ENCODE measurements at places on chromosomes 3 and 15.

GRCh38 chr15:42549741-42550392 is 1.2 kb downstream of the HAUS2 start:
- no peak for DNase-seq

GRCh38 chr15:67121644-67122605 is 56.5 kb downstream of the SMAD3 start:
- no peak for DNase-seq

GRCh38 chr15:74726774-74727164 is 1.4 kb upstream of the CYP1A1 start:
- no peak for DNase-seq

DNA sequence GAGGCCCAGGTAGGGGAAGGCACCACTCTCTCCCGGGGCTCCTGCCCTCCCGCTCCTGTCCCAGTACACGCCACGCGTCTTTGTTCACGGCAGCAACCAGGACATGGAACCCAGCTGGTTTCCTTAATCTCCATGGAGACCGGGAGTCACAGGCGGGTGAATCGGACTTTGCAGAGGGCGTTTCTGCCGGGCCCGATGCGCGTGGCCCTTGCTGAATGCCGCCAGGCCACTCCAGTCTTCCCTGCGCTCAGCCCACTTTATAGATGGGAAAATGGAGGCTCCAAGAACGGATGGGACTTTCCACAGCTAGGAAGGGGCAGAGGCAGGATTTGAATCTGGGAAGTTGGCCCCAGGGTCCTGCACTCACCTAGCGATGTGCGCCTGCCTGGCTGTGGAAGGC is 7.4 kb downstream of the PLXND1 start:
- no peak for DNase-seq

DNA sequence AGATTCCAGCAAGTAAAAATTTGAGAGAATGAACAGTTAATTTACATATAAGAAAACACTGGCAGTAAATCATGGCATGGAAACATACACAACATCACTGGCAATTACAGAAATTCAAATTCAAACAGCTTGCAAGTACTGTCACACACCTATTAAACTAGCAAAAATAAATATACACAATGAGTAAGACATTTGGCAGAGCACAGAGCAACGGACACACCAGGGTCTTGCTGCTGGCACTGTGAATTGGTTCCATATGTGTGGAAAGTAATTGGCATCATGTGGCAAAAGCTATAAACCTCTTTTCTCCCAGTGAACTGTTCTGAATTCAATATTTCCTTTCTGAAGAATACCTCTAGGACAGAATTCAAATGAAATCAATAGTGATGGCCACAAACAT is 78.3 kb downstream of the LRRK1 start:
- DNase-seq = no peak

DNA sequence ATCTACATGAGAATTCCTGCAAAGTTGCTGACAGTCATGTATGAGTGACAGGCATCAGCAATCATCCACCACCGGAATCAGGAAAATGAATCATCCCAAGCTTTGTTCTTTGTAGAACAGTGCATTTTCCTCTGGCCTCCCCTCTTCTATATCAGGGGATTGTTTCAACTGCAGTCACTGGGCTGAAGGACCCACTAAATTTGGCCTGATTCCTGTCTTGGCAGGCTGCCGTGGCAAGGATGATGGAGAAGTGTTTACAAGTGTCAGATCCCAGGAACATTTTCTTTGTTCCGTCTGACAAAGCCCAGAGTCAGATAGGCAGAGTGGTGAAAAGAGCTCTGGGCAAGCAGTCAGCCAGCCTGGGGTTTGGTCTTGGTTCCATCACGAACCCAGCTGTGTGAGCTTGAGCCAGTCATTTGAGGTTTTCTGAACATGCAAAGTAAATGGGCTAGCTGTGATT is 175.1 kb upstream of the TSC22D2 start:
- no peak for DNase-seq

DNA sequence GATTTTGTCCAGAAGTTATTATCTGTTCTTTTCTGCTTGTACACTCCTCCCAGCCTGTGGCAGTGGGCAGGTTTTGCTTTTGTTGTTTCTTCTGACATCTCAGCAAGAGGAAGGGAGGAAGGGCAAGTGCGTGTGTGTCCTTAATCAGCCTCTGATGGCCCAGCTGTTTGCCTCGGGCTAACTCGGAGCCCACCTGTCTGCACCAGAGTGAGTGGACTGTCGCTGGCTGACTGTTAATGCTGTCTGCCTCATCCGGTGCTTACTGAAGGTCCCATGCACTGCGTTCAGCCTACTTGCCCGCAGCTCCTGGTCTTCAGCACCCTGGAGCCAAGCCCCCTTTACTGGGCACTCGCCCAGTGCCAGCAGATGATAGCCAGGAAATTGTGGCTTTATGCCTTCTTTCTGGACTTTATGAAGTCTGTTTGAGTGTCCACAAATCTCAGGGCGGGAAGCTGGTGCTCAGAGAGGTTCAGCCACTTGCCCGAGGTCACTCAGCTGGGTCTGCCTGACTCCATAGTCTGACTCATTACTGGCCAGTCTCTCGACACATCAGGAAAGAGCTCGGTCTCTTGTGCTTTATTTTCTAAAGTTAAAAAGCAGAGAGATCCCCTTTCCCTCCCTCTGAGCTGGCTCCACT is 89.5 kb downstream of the CHRNA7 start:
- no peak for DNase-seq

- no peak for DNase-seq
These were observed 4.8 kb upstream of the RHOV start for GRCh38 chr15:40878785-40879184.

DNA sequence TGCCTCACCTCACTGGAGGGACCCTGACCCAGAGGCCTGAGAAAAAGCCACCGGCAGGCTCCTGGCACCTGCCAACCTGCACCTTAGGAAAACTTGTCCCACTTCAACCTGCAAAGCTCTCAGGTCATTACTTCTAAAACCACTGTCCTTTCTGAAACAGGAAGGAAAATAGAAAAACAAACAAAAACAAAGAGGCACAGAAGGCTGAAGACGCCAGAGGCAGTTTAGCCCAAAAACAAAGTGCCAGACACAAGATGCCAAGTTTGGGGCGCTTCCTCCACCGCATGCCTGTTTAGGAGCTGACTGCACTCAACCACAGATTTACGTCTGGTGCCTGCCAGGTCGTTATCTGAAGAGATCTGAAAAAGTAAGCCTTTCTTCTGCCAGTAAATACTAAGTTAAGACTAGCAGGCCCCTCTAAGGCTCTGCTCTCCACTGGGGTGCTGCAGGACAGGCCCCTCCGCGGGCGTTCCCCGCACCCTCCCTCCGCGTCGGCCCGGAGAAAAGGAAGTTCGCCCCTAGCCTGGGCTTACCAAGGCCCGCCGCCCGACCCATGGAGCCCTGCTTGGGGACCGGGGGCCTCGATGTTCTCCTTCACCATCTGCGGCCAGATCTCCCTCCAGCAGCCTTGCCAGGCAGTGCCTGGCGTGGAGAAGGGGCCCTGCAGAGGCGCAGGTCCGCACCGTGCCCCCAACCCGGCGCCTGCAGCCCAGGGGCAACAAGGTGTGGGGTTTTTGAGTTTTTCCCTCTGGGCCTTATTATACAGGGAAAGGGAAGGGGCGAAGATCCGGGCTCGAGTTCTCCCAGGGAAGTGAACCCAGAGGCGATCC is 1.3 kb downstream of the GOLGA8A start:
- DNase-seq = no peak

DNA sequence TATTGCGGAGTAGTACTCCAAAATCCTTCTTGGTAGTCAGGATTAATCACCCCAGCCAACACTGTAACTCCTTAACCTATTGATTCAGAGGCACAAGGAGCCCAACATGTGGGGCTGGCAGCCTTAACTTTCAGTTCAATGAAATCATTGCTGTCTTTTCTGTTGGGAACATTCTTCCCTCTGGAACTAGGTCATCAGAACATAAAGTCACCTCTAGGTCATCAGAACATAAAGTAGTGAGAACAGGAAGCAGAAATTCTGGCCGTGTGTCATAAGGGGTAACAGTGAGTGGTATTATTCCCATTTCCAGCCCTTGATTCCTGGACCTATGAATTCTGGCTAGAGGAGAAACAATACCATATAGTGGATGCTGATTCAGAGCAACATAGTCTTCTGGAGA is 71.5 kb upstream of the TNIK start:
- DNase-seq = no peak

- DNase-seq = no peak
These were observed 2.5 kb downstream of the PLD1 start for GRCh38 chr3:171807806-171808205.

GRCh38 chr3:156681002-156681401 is 6.6 kb downstream of the TIPARP start:
- DNase-seq = no peak

- DNase-seq = no peak
These were observed 20.6 kb downstream of the SNAPC5 start for GRCh38 chr15:66477011-66477410.

GRCh38 chr3:62142331-62143085 is 230.8 kb downstream of the FEZF2 start:
- no peak for DNase-seq

DNA sequence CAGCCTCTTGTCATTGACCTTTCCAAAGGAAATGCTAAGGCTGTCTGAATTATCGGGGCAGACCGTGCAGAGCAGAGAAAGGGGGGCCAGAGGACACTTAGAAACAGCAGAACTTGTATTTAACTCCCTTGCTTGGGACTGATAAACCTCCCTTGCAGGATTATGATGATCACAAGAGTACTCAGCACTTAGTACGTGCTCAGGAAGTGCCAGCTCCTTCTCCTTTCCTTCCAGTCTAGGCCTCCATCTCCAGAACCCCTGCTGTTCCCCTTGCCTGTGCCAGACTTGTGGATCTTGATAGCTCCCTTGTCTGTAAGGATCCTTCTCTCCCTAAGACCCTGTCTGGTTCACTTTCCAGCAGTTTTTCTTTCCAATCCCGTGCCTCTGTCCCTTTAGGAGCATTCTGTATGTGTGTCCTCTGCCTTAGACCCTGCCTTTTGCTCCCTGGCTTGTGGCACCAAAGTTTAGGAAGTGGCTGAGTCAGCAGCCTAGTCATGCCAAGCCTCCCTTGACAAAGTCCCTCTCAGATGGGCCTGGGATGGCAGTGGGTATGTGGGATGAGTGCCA is 747 bp downstream of the SORD start:
- no peak for DNase-seq

DNA sequence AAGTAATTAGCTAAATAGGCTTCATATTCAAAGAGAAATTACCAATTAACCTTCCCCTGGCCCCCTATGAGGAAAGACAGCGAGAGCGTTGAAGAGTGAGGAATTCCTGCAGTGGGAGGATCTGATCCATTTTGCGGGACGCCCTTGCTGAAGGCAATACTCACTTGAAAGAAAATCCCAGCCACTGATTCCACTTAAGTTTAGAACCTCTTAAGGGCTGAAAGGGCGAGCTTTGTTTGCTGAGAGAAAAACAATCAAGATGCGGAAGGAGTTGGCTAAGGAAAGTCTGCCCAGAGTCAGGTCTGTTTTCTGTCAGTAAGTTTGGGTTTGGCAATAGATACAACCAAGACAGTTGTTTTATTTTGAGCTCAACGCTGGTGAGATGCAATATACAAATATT is 102.8 kb upstream of the GBE1 start:
- no peak for DNase-seq

GRCh38 chr15:88604381-88605188 is 16.6 kb upstream of the AEN start:
- DNase-seq = no peak

DNA sequence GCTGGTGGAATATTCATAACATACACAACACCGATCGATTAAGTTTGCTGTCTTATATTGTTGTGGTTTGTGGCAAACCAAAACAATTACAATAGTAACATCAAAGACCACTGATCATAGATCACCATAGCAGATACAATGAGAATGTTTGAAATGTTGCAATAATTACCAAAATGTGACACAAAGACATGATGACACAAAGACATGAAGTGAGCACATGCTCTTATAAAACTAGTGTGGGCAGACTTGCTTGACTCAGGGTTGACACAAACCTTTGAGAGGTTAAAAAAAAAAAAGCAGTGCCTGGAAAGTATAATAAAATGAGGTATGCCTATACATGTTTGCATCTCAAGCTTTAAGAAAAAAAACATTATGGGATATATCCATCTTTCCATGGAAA is 130.3 kb downstream of the NR1I2 start:
- DNase-seq = no peak

DNA sequence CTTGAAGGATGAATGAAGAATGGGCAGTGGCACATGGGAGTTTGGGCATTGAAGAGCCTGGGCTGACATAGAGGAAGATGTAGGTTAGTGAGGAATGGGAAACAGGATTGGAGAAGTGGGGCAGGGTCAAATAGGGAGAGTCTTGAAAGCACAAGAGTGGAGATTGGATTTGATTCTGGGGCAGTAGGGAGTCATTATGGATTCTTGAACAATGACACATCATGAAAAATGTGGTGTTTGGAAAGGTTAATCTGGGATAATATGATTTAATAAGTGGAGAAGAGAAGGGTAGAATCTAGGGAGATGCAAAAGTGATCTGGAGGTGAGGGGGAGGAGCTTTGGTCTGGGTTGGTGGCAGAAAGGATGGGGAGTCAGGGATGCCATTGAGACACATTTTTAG is 45.4 kb upstream of the ROPN1 start:
- DNase-seq = no peak

DNA sequence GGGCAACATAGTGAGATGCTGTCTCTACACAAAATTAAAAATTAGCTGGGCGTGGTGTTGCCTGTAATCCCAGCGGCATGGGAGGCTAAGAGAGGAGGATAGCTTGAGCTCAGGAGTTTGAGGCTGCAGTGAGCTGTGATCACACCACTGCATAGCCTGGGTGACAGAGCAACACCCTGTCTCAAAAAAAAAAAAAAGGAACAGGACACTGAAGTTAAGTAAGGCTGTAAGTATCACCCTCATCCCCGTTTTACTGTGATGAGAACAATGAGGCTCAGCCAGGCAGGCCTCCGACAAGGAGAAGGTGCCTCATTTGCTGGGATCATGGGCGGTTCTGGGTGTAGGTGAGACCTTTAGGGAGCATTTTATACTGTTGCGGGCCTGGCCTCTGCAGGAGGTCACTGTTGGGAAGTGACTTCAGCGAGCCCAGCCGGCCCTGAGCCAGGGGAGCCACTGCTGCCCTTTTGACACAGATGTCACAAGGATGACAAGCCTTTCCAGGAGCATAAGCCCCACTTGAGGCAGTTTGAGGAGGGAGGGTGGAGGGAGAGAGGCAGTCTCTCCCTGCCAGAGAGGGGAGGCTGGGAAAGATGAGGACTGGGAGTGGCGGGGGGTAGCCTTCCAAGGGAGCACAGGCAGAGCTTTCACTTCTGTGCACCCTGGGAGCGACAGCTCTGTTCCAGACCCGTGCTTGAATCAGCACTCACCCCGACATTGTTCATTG is 30.8 kb downstream of the IRAK2 start:
- DNase-seq = no peak

DNA sequence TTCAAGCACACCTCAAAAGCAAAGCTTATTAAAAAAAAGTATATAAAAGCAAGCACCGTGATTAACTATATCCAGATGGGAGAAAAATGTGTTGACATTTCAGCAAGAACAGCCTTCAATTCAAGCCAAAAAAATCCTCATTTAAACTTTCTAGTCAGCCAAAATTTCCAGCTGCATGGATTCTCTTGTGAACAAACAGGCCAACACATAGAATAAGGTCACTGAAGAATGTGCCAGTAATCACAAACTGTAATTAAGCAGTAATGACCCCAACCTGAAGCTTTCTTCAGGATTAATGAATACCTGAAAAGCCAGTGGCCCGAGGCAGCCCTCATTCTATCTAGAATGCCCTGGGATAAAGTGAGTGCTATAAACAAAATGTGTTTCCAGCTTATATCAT is 130.7 kb upstream of the KCNMB2 start:
- no peak for DNase-seq

- no peak for DNase-seq
These were observed 82.2 kb downstream of the ITPR1 start for GRCh38 chr3:4575381-4575780.

All from stimulated activated CD8-positive, alpha-beta memory T cell treated with anti-CD3 and anti-CD28 coated beads, Interleukin-12 subunit alpha, Interleukin-12 subunit beta, amount 100 ng/mL, for 4 hours (primary cell).